ENCODE measurements at places on chromosomes 16 and 17. TPM values are rescaled to one million over a fixed set of nuclear protein-coding genes. Genes with fewer than 3 reads are reported as not detected.

KIAA0513 gene
- polyA plus RNA-seq, result 2.3 TPM

DDX19B gene
- 19.9 TPM for polyA plus RNA-seq

GRCh38 chr17:30454635-30455034, 22.6 kb upstream of the GOSR1 start:
- DNase-seq, result no peak

DNA sequence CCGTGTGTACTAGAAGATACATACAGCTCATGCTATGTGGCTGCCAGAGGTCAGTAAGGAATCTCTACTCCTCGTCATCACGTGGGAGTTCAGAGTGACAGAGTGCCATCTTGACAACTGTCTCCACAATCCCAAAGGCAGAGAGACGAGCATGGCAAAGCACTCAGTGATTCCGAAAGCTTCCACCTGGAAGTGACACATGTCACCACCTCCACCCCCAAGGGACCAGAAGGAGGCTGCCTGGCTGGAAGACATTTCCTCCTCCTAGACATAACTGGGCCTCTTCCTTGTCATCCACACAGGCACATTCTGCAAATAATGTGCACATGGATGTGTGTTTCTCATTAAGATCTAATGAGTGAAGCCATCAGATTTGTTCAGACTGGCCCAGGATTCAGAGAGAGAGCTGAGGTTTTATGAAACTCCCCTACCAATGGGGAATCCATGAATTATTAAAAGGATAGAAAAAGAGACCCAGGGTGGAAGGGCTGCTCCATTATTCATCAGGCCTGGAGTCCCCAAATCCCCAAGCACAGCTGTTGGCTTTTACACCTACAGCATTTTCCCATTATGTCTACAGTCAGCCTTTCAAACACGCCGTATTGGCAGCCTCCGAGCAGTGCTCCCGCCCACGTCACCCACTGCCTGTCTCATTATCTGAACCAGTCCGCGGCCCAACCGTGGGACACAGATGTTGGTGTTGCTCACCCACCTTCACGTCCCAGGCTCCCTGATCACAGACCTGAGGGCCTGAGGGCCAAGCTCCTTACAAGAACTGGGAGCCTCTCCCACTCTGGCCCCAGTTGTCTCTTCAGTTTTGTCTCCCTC, 3.3 kb upstream of the CACNG5 start:
- DNase-seq, result no peak

- no peak for DNase-seq
Measured at GRCh38 chr17:6090253-6090652, 20.1 kb downstream of the WSCD1 start.

DNA sequence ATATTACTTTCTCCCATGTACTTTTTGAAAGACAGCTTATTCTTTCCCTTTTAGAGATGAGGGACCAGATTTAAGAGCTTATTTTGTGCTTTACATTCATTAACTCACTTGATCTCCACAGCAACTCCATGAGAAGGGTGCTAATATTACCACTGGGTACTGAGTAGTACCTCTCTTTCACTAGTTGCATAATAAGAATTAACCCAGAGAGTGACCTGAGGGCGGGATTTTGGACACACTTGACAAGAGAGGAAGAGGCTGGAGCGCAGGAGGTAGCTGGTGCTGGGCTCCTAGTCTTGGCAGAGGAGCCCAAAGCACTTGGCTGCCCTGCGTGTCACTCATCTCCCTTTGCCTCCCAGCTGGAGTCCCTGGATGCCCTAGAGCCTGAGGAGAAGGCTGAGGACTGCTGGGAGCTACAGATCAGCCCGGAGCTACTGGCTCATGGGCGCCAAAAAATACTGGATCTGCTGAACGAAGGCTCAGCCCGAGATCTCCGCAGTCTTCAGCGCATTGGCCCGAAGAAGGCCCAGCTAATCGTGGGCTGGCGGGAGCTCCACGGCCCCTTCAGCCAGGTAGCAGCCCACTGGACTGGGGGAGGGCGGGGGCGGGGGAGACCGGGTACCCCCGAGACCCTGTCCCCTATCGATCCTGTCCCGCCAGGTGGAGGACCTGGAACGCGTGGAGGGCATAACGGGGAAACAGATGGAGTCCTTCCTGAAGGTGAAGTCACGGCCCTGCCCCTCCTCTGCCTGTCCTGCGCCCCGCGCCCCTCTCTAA, 1.7 kb upstream of the MAZ start:
- DNase-seq, result no peak

DNA sequence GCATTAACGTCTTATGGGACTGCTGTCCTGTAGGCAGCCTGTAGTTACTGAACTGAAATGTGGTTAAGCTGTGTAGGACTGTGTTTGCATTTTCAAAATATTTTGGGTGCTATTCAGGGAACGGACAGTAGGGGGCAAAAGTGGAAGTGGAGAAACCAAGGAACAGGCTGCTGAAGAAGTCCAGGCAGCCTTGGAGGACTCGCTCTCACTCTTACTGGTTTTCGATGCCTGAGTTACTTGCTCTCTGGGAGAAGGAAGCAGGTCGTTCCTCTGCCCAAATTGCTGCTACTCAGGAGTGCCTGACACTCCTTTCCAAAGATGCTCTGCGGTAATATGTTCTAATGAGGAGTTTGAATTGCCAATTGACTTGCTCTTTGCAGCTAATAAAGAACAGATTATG, 64.5 kb upstream of the RBFOX1 start:
- DNase-seq, result no peak

- DNase-seq, result no peak
Measured at GRCh38 chr16:59238246-59238645, 504.1 kb upstream of the GOT2 start.

GRCh38 chr17:81714412-81715106, 2.5 kb downstream of the SLC25A10 start:
- DNase-seq, result no peak
